ENCODE measurements at places on chromosomes 13 and 19.

- DNase-seq = no peak
Measured at GRCh38 chr13:24306632-24307031, 2.7 kb upstream of the C1QTNF9 start.

GRCh38 chr19:10292206-10292788 is 2.5 kb downstream of the ICAM5 start:
- no peak for DNase-seq

GRCh38 chr19:10344780-10345179 is 5.4 kb upstream of the ICAM3 start:
- DNase-seq = no peak

DNA sequence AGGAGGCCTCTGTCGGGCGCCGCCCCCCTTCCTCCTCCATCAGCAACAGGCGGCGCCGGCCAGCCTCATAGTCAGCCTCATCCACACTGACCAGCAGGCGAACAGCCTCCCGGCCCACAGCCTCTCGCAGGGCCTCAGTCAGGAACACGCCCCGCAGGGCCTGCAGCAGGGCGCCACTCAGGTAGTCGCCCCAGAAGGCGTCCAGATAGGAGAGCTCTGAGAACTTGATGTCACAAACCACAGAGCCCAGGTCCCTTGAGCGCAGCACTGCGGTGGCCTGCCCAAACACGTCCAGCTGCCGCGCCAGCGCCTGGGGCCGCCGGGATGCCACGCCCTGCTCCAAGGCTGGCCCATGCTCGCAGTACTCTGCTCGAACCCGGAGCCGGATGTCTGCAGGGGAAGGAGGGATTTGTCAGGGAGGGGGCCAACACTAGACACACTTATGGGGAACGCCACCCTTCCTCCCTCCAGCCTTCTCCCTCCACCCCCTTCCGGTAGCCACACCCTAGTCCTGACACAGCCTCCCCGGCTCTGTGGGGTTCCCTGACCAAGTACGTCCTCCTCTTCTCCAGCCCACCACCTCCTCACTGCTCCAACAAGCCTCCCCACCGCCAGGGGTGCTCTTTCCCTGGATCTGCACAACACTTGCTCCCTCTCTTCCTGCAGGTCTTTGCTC is 17.9 kb downstream of the DEDD2 start:
- no peak for DNase-seq

- no peak for DNase-seq
Measured at GRCh38 chr19:48914181-48914580, 14.1 kb downstream of the NUCB1 start.

GRCh38 chr19:56905631-56906150 is 65.2 kb upstream of the PEG3 start:
- DNase-seq = no peak

Data from right kidney (tissue), 9 donors.